ENCODE measurements at places on chromosomes 6 and 20.

GRCh38 chr6:153059757-153060156 is 57.2 kb upstream of the MTRF1L start:
- DNase-seq = no peak

GRCh38 chr6:82783587-82784236 is 281.9 kb downstream of the UBE3D start:
- DNase-seq = no peak

GRCh38 chr6:138028893-138029292 is 78.3 kb downstream of the PERP start:
- no peak for DNase-seq

DNA sequence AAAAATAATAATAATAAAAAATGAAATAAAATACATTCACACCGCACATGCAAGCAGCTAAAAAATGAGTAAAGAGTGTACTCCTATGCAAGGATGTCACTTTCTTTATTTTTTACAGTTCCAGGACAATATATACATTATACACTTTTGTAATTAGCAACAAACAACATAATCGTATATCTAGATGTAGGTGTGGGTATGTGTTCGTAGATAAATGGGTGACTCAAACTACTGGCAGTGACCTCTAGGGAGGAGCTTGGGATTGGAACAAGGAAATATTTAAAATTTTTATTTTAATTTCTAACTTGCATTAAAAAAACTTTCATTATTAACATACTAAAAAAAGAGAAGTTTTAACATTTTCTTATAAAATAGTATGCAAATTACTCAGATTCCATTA is 86.1 kb upstream of the MYLIP start:
- DNase-seq = no peak

DNA sequence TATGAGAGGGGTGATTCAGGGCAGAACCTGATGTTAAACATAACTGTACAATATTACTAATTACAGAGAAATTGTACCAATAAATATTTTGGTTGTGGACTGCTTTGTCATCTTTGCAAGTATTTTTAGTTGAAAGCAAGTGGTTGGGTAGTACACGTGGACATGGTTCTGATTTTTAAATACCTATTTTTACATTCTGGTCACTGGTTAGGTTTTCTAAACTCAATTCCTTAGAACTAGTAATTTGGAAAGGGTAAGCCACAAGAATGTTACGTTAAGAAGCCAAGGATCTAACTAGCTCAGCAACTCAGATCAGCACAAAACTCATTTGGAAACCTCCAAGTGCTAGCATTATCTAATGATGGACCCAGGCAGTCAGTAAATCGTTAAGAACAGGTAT is 2.7 kb downstream of the EPB41L2 start:
- no peak for DNase-seq

GRCh38 chr20:47421076-47421475 is 64.6 kb upstream of the ZMYND8 start:
- DNase-seq = no peak

DNA sequence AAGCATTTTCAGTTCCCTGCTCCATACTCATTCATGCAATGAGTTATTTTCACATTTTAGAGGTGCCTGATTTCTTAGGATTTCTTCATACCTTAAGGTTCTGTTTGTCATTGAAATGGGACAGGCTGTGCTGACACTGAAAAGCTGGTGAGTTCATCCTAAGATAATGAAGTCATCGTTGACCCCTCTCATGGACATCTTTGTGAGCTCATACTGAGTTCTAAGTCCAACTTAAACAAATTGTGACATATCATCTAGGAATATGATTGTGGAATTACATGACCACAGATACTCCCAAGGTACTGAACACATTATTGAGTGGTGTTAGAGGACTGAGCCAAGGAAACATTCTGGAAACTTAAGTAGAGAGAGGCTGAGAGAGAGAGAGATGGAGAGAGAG is 224.8 kb upstream of the JAG1 start:
- no peak for DNase-seq

DNA sequence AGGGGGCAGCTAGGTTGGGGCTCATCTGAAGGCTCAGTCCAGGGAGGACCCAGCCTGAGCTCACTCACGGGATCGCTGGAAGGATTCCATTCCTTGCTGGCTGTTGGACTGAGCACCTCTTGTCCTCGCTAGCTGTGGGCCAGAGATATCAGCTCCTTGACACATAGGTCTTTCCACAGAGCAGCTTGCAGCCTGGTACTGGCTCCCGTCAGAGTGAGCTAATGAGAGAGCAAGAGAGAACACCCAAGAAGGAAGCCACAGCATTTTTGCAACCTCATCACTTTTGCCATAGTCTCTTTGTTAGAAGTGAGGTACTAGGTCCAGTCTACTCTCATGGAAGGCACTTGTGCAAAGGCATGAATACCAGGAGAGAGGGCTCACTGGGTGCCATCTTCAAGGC is 179.9 kb downstream of the CDC5L start:
- no peak for DNase-seq

- DNase-seq = no peak
These were observed 669.5 kb upstream of the EPHA7 start for GRCh38 chr6:94088870-94089269.

DNA sequence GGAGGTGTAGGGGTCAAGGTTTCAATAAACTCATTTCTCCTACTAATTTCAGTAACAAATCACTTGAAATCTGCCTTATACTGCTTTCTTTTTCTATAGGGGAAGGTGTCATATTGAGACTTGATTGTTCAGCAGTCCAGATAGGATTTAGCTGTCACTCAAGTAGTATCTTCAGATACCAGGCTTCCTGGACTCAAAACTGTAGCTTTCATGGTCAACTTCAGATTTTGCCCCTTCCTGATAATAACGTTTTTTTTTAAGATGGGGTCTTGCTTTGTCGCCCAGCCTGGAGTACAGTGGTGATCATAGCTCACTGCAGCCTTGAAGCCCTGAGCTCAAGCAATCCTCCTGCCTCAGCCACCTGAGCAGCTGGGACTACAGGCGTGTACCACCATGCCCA is 77.8 kb downstream of the JAG1 start:
- DNase-seq = no peak

- no peak for DNase-seq
These were observed 50.5 kb downstream of the SAMD5 start for GRCh38 chr6:147559006-147559405.

GRCh38 chr6:110476046-110476849 is at the start of gene SLC22A16:
TSS of gene SLC22A16 (minus strand) at chr6:110476613. CDS start at chr6:110476574, 39 bp downstream.
- DNase-seq = no peak

DNA sequence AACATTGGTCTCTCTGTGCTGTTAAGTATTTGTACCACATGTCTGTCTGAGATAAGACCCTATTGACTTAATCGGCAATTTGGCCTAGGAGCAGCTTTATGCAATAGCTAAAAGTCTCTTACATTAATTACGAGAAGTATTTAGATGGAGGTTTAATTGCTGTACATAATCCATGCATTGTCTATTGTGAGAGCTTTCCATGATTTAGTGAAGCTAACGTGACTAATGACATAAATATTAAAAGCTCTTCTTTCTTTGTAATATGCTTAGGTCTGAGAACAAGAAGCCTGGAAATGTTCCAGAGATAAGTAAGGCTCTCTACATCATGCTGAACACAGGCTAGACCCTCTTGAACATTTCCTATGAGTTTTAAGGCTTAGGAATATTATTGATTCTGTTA is 32.7 kb upstream of the FAM83B start:
- no peak for DNase-seq

GRCh38 chr20:61706259-61706961 is 359.3 kb downstream of the TAF4 start:
- no peak for DNase-seq

DNA sequence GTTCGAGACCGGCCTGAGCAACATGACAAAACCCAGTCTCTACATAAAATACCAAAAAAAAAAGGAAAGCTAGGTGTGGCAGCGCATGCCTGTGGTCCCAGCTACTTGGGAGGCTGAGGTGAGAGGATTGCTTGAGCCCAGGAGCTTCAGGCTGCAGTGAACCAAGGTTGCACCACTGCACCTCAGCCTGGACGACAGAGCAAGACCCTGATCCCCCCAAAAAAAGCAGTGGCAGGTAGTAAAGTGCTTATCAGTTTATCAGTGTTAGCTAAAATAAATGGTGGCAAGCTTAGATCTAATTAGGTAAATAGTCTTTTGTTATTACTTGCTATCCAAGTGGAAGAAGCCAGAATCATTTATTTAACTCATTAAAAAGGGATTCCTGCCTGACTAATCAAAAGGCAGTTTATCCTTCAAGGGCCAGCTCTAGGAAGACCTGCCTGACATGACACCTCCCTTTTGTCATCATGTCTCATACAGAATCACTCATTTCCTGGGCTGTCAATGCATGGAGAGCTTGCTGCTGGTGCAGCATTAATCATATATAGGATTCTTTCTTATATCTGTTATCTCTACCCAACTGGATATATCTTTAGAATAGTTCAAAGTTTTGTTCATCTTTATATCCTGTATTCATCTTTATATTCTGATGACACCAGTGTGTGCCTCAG is 9.6 kb downstream of the DSTN start:
- no peak for DNase-seq

DNA sequence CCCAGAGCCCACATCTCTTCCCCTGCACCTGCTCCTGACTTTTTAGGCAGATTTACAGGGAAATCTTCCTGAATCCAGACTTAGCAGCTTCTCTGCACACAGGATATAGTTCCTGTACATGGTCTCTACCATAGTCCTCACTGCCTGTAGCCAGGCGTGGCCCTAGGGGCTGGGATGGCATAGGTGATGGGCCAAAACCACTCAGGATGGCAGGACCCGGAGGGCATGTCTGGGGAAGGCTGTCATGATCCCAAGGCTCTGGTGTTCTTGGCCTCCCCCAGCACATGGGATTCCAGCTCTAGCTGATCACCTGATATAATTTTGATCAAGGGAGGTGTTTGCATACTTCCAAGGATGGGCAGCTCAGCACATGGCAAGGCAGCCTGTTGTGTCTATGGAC is 58.0 kb downstream of the TOX2 start:
- no peak for DNase-seq

GRCh38 chr6:81763968-81764367 is 11.5 kb upstream of the TENT5A start:
- DNase-seq = no peak

DNA sequence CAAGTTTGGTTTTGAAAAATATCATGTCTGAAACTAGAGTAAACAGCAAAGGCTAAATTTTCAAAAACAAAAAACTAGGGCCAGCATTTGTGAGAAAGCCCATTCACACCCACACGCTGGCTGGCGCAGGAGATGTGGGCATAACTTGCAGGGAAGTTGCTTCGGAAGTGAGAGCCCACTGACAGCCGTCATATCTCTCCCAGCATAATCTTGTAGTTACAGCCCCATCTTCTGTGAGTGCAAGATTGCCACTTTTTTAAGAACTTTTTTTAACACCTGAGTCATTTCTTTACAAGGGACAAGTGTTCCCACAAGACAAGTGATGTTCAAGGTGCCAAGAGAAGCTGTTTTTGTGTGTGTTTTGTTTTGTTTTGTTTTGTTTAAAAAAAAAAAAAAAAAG is 212.5 kb upstream of the CNR1 start:
- DNase-seq = no peak

GRCh38 chr6:168778201-168778600 is 337.2 kb downstream of the SMOC2 start:
- DNase-seq = no peak

- no peak for DNase-seq
These were observed 32.8 kb downstream of the SASH1 start for GRCh38 chr6:148375401-148375800.

GRCh38 chr6:128284128-128284527 is 236.3 kb downstream of the PTPRK start:
- DNase-seq = no peak

DNA sequence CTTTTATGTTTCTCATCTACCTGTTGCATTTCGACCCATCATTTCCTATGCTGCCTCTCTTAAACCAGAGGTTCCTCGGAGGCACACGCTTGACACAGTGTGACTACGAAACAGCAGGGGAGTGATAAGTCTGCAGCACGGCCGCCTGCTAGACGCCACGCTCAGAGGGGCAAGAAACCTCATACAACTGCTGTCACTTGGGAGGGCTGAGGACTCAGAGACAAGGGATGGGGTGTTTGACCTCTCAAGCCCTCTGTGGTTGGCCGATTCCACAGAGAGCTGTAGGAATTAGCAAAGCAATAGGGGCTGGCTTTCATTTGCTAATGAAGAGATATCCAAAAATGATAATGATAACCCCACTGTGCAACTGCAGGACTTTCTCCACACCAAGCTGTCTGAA is 372.5 kb downstream of the ZFAND3 start:
- DNase-seq = no peak

DNA sequence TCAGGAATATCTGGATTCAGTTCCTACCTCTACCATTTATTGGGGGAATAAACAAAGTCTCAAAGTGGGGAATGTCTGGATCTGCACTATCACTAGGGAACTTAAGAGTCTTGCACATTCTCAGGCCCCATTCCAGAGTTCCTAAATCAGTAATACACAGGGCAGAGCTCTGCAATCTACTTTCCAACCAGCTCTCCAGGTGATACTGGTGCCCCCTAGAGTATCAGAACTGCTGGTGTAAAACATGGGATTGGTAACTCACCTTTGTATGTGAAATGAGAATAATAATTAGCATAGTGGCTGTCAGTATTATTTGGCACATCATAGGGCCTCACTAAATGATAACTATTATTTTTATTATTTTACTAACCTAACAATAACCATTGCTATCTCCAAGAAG is 278.8 kb upstream of the IMPG1 start:
- no peak for DNase-seq

GRCh38 chr20:53165452-53165851 is 193.3 kb downstream of the TSHZ2 start:
- no peak for DNase-seq

- DNase-seq = no peak
These were observed 20.7 kb downstream of the CNR1 start for GRCh38 chr6:88145298-88145963.

DNA sequence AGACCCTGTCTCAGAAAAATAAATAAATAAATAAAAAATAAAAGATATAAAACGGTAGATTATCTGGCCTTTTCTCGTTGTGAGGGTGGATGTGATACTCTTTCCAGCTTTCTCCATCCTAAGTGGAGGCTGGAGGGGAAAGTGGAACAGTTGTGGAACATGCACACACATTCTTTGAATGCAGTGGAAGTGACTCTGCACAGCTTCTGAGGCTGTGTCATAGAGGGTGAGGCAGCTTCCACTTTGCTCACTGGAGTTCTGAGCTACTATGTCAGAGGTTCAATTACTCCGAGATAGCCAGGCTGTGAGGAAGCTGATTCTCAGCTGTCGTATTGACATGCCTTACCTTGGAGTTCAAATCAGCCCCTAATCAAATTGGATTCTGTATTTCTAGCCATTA is 82.2 kb downstream of the CHMP4B start:
- no peak for DNase-seq

GRCh38 chr6:129754750-129755149 is 44.8 kb upstream of the ARHGAP18 start:
- DNase-seq = no peak
